Stimulated activated CD4-positive, alpha-beta T cell treated with anti-CD3 and anti-CD28 coated beads, Interleukin-2, amount 100 ng/mL, for 48 hours (primary cell): ENCODE measurements at places on chromosomes 3 and 15.

DNA sequence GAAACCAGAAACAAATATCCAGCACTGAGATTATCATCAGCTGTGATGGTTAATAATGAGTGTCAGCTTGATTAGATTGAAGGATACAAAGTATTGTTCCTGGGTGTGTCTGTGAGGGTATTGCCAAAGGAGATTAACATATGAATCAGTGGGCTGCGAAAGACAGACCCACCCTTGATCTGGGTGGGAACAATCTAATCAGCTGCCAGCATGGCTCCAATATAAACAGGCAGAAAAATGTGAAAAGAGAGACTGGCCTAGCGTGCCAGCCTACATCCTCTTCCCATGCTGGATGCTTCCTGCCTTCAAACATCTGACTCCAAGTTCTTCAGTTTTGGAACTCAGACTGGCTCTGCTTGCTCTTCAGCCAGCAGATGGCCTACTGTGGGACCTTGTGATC lies 869.5 kb downstream of the SI start:
- DNase-seq: no peak

DNA sequence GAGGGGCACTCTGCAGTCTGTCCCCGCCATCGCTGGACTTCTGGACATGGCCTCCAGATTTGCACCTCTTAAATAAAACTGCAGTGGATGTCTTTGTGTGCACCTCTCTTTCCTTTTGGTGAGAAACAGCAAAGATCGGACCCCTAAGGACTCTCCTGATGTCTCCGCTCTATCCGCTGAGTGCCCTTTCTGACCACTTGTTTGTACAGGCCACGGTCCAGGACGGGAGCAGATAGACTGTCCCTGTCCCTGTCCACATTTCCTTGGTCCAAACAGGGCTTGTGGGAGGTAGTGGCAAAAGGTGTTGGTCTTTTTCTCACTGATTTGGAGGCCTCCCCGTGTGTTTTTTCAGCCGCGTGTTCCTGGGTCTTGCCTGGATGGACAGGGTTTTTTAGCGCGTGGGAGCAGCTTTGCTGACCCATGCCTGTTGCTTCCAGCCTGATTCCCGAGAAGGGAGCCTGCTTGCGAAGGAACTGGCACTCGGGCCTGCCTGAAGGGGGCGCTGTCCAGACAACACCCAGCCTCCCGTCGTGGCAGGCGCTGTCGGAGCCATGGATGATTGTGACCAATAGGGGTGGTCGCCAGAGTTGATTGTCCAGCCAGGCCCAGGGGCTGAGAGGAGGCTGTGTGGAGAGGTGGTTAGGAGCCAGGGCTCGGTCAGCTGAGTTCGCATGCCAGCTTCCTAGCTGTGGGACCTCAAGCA lies 13.2 kb upstream of the STAB1 start:
- peak; percentile 11 for DNase-seq

- no peak for DNase-seq
Observed at GRCh38 chr15:62843311-62843710, 199.2 kb upstream of the TPM1 start.

DNA sequence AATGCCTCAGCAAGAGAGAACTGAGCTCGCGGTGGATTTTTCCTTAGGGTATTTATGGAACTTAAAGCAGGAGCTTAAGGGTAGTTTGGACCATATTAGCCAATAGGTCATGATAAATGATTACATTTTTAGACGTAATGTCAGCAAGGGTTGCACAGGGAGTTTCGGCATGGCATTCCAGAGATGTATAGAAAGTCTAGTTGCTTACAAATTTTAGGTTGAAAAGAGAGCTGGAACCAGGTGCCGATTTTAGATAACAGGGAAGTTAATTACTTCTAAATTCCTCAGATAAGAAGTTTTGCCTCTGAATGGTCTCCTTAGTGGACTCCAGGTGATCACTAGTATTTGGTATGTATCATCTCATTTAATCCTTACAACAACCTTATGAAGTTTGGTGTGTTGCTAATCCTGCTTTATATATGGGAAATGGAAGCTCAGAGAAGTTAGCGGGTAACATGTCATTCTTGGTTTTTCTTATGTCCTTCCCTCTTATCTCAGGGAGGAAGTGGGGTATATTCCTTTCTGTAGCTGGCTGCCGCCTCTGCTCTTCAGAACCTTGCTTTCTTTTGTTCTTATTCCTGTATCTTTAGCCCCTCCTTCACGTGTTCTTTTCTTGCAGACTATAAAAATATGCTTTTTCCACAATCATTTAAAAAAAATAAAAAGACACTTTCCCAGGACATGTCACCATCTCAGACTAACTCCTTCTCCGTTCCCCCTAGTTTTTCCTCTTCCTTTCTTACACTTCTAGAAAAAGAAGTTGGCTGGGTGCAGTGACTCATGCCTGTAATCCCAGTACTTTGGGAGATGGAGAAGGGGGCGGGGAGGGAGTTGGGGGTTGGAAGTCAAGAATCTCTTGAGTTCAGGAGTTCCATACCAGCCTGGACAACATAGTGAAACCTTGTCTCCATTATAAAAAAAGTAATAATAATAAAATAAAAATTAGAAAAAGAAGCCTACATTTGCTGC lies 25.7 kb downstream of the IQGAP1 start:
- DNase-seq: no peak

DNA sequence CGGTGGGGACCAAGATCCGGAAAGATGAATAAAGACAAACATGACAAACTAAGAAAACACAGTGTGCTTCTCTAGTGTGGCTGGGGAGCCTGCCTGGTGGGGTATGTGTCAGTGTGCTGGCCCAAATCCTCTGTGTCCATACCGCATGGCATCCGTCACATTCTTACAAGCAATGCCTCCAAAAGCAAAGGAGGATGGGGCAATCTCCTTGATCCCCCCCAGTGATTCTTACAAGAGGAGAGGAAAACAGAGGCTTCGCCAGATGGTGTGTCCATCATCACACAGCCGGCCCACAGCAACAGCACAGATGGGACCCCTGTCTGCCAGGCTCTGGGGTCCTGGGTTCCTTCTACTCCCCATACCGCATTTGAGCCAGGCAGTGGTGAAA lies 558 bp upstream of the IL17RC start:
- DNase-seq: no peak
